ENCODE measurements at places on chromosomes 6 and 20.
A peak's percentile ranks its signal among the peaks of the same experiment; 100 is the strongest.

DNA sequence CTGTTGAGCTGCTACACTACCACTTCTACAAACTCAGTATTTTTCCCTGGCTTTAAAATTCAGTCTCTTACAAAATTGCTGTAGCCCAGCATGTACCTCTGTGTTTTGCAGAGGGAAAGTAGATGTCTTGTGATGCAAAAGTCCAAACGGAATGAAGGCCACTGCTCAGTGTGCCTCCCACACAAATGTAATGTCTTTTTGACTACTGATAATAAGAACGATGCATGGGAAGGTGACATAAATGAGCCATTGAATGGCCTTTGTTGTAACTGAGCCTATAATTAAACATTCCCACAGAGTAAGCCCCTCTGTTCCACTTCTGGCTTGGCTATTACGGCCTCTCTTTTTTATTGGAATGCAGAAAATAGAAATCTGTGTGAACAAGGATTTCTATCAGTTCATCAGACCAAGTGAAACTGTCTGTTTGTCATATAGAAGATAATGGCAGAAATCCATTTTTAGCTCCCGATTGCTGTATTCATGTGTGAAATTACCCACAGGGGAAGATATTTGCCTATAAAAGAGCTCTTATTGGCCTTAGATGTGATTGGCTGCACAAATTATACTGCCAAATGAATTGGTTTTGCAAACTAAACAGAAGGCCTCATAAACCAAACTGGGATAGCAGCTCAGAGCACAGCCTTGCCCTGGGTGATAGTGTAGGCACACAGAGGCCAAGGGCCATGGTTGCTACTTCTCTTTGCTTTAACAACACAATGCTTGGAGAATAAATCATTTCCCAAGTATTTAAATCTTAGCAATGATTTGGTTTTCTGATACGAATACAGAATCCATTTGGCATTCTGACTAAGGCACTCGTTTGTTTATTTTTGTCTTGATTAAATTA lies 241.5 kb upstream of the PLN start:
- no peak for DNase-seq

DNA sequence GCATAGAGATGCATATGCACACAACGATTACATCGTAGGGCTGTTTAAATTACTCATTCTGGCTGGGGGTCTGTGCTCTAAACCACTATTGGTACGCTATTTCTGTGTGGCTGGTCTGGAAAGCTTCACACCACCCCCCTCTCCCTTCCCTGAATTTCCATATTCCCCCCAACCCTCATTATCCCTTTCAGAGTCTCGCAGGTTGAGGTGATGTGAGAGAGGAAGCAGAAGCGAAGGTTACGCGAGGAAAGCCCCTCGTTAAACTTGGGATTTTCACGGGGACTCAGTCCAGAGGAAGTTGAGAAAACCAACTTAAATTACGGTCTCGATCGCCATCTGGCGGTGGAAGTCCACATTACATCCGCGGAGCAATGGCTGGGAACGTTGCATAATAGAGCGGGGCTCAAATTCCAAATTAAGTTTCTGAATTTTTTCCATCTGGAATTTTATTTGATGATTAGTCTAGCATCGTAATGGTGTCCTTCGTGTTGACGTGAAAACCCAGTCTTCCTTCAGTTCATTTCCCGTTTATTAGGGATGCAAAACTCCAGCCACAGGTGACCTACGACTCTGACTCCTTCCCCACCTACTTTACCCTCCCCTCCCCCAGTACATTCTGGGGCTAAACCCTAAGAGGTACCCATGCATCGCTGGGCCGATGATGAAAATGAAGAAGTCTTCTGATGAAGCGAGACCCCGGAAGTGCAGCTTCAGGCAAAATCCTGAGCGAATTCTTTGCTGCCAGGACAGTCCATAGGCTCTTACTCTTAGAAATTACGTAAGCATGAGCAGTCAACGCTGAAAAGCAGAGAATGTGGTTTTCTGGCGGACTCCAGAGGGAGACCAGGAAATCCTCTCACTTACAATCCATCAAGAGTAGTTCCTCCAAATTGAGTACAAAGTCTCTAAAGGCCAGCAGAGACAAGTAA lies 19.7 kb downstream of the HLA-DOB start:
- peak; percentile 88 for DNase-seq

DNA sequence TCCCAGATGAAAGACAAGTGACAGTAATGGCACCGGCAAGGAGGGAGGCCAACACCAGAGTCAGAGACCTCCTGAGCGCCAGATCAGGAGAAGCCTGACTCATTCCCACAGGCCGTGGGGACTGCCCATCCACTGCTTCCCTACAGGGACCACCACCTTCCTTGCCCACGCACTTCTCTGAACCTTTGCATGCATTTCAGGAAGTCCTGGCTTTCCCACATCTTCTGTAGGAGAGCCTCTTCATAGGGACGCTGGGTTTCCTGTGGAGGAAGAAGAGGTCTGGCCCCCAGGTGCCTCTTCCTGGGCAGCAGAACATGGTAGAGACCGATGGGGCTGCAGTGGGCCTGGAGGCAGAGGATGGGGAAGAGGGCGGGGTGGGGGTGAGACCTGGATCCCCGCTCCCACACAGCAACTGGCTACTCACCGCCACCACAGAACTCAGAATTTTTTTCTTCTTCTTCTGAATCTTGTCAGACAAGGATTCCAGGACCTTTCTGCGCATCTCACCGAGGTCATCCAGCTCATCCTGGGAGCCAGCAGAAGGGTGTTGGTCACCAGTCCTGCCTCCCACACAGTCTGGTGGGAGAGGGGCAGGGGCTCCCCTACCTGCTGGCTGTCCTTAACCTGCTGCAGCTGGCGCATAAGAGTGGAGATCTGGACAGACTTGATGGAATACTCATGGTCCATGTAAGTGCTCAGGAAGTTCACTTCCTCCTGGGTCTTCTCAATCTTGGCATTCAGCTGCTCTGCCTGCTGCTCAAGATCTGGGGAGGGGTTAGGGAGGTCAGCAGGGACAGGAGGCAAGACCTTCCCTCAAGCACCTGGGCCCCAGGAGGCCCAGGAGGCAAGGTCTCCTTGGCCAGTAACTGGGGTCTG lies 13.7 kb downstream of the C20orf96 start:
- DNase-seq: no peak

GRCh38 chr20:11537032-11537431 lies 380.7 kb upstream of the BTBD3 start:
- no peak for DNase-seq

DNA sequence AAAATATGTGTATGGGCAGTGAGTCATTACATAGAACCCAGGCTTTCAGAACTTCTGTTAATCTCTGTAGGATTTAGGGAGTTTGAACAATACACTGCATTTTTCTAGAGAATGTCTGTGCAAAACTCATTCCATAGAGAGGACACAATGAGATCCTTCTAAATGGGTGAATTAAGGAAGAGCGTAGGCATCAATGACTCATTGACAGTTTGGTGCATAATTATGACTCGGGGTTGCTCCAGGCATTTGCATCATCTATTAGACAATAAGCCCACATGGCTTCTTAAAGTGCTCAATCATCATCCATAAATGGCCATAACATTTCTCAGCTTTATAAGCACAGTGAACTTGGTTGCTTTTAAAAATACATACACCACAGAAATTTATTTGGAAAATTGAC lies 625.5 kb downstream of the CDH26 start:
- DNase-seq: no peak

DNA sequence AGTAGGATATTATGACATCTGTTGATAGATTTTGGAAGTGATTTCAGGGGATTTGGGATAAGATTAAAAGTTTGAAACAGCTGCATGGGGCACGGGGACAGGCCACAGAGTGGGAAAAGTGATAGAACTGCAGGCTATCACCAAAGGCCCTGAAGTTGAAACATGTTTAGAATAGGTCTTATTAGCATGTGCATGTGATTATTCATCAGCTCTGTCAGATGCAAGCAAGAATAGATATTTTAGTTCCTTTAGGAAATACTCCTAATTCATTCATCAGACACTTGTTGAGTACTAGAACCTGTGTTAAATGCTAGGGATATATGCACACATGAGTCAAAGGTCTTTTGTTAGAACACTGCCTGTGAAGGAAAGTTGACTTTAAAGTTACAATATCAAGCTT lies 261.2 kb upstream of the MAN1A1 start:
- no peak for DNase-seq

DNA sequence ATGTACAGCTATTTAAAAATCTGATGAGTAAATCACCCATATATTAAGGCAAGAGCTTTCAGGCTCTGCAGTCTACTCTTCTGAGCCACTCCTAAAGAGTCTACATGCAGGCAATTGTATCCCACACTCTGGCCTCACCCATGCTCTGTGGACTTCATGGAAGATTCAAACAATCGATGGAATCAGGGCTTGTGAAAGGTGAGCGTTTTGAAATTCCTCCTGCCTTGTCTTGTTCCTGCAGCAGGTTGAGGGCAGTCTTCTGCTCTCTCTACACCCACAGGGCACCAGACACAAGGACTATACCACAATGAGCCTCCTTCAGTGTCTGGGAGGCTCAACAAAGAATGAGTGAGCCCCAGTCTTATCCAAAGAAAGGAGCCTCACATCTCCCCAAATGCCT lies 51.1 kb downstream of the TBC1D7 start:
- DNase-seq: no peak

GRCh38 chr6:51550243-51550642 lies 537.2 kb downstream of the PKHD1 start:
- no peak for DNase-seq

GRCh38 chr6:159074120-159074684 lies 29.4 kb upstream of the TAGAP start:
- DNase-seq: no peak

DNA sequence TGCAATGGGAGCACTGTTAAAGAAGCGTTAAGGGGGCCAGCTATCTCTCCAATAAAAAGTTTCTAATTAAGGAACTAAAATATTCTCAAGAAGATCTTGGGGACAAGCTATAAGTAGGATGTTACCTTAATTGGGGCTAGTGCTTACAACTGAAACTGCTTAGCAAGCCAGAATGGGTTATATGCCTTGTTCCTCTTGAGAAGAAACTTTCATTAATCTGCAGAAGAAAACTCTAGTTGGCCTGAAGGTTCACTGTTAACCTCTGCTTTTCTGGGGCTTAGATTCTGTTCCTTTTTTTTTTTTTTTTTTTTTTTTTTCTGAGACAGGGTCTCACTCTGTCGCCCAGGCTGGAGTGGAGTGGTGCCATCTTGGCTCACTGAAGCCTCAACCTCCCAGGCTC lies 82.2 kb downstream of the BACH2 start:
- no peak for DNase-seq

GRCh38 chr6:56864171-56864616 lies 90.7 kb upstream of the BEND6 start:
- no peak for DNase-seq

DNA sequence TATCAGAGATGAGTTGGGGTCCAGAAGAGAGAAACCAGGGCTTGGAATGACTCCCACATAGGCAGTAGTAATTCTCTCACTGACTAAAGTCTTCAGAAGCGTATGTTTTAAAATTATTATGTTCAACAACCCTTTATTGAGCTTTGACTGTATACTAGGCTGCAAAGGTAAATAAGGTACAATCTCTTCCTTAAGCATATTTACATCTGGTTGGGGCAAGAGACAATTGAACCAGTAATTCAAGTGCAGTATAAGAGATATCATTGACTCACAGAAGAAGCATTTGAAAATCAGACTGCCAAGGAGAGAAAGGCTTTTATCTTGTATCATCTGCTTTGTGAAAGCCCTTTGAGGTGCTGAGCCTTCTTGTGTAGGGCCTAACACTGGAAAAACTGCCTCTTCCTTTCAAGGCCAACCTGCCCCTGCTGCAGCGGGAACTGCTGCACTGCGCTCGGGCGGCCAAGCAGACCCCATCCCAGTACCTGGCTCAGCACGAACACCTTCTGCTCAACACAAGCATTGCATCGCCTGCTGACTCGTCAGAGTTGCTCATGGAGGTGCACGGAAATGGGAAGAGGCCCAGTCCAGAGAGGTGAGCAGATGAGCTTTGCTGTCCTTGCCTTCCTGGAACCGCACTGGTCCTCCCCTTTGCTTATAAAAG lies 39.3 kb upstream of the C20orf144 start:
- no peak for DNase-seq

GRCh38 chr6:132865364-132865763 lies 51.0 kb downstream of the RPS12 start:
- DNase-seq: no peak

GRCh38 chr20:32483351-32484224 lies 101.5 kb downstream of the NOL4L start:
- DNase-seq: peak; percentile 64

DNA sequence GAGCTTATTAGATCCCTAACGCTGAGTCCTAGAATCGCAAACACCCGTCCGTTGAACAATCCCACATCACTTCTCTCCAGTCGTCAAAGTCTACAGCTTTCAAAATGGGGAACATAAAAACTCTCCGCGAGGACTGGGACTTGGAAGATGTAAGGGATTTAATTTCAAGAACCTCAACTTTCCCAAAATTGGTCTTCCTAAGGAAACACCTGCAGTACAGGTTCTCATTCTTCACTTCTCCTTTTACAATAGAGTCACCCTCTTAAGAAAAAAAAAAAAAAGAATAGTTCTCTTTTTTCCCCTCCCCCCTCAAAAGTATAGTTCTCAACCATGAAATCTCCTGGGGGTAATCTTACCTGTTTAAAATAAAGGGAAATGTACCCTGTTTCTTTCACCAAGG lies 6.6 kb upstream of the ZBTB22 start:
- no peak for DNase-seq

- DNase-seq: no peak
Observed at GRCh38 chr6:167103041-167103891, 19.6 kb upstream of the CCR6 start.

- no peak for DNase-seq
Observed at GRCh38 chr20:53898556-53898931, 171.8 kb downstream of the BCAS1 start.

- DNase-seq: no peak
Observed at GRCh38 chr6:165106261-165106660, 203.1 kb downstream of the C6orf118 start.

GRCh38 chr6:169575365-169575764 lies 126.5 kb downstream of the WDR27 start:
- DNase-seq: no peak

DNA sequence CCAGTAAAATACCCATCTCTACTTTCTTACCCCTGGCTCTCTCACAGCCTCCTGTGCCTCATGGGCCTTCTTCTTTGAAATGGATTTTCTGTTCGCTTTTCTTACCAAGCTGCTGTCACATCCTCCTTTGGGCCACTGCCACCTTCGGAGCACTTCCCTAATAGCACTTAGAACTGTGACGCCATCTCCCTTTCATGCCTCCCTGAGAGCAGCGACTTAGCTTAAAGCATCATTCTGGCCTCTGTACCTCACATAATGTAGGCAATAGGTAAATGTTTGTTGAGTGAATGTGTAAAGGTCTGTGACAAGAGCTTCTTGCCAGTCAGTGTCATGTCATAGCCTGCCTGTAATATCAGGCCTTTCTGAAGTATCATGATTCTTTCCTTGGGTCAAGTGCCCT lies 78.8 kb downstream of the ADGRG6 start:
- DNase-seq: no peak

DNA sequence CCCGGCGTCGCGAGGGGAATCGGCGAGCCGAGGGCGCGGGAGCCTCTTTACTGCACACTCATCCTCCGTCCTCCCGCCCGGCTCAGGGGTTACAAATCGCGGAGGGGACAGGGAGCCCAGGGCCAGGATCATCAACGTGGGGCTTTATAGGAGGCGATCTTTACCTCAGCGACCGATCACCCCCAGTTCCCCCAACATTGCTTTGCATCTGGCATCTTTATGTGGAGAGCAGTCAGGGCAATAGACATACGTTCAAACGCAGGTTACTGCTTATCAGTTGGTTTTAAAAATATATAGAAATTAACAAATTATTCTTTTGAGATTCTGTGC lies 634 bp downstream of the HSF2 start:
- no peak for DNase-seq

GRCh38 chr20:56469077-56469449 lies 636 bp downstream of the RTF2 start:
- no peak for DNase-seq

GRCh38 chr6:109370792-109371191 lies 11.5 kb downstream of the CD164 start:
- DNase-seq: no peak
